Suppressor macrophage treated with lipopolysaccharide for 1 hour (primary cell): ENCODE measurements at places on chromosomes 16 and 17.
A peak's percentile ranks its signal among the peaks of the same experiment; 100 is the strongest.

DNA sequence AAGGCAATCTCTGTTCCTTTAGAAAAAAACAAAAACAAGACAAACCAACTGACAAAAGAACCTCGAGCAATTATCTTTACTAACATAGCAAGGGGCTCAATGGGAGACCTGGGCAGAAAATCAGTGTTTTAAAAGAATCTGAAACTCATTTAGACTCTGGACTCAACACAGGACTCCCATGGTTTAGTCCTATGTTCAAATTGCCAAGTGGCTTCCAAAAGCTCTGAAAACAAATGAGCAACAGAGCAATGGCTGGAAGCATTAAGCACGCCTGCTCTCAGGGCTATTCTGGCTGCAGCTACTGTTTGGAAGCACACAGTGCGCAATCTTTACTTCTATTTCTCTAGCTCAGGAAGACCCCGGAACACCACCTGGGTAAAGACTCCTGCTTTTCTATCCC, 162.0 kb downstream of the AATF start:
- DNase-seq = no peak

GRCh38 chr17:31327534-31328159, 6.2 kb upstream of the EVI2A start:
- no peak for DNase-seq

DNA sequence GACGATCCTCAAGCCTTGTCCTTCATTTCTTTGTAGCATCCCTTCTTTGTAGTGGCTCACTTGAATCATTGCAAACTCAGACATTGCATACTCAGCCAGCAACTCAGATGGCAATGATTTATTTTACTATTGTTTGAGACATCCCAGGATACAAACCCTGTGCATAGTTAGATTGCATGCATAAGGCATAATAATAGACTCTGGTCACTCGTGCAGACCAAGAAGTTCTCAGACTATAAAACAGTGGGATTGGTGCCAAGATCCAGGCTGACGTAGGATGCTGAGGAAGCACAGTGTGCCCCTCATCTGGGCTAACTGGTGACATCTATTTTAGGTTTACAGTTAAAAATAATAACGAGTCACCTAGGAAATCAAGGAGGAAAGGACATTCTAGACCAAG, 142.3 kb downstream of the PMP22 start:
- no peak for DNase-seq

DNA sequence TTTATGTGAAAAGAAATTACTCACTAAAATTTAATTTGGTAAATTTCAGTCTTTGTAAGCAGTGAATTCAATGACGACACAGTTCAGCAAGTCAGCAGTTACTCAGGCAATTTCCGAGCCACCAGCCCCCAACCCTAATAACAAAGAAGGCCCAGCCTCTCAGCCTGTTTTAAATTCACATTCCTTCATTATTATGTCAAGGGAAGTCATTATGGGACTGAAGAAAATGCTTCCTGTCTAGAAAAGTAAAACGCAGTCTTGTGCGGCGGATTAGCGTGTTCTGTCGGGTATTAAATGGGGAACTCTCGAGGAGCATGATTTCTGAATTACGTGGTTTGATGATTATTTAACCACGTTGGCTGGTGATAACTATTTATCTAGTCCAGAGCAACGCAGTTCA, 177.6 kb downstream of the AIPL1 start:
- DNase-seq = no peak

DNA sequence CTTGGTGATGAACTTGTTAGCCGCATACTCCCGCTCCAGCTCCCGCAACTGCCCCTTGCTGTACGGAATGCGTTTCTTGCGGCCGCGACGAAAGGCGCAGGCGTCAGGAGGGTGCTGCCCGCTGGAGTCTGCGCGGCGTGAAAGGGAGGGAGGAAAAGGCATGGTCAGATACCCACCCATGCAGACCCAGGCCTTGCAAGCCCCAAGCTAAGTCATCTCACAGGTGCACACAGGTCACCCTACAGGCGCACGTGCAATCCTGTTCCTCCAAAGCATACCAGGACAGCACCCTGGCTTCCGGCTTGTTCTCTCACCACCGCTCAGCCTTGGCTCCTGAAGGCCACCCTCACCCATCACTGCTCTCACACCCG, 1.6 kb downstream of the HOXB13 start:
- no peak for DNase-seq

- peak; percentile 66 for DNase-seq
Observed at GRCh38 chr17:43338886-43339516, 59.8 kb upstream of the ARL4D start.

DNA sequence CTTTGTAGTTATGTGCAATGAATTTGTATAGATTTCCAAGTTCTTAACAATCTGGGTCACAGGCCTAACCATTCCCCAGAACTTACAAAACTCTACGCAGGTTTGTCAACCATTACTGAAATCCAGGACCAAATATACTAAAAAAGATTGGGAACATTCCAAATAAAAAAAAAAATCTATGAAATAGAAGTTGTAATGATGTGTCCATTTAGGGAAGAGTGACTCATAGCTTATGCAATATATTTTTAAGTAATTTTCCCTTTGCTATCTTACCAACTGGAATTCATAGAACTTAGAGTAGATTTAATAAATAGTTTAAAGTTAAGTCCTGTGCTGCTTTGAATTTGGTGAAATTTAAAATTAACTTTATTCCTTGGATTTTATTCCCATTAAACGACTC, 393.2 kb downstream of the PMP22 start:
- peak; percentile 2 for DNase-seq

DNA sequence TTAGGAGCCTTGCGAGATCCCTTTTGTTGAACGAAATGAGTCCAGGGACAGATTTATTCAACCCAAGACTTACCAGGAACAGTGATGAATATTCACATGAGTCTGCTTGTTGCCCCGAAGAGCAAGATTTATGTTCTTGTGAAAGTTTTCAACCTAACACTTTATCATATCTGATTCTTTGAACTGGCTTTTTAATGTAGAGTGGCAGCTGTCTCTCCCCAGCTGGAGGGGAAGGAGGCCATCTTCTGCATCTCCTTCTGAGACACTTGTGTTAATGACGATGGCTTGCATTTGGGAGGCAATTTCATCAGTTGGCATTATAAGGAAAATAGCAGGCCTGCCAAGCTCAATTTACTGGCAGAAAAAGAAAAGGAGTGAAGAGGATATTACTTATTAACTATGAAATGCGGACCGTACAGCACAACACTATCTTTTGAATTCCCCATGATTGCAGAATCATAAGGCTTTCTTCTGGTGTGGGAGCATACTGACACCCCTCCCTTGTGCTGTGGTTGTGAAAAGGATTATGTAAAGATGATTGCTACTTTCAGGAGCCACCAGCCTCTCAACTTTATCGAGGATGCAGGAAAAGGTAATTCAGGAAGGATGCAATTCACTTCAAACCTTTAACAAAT, 35.7 kb downstream of the SMARCE1 start:
- DNase-seq = no peak

DNA sequence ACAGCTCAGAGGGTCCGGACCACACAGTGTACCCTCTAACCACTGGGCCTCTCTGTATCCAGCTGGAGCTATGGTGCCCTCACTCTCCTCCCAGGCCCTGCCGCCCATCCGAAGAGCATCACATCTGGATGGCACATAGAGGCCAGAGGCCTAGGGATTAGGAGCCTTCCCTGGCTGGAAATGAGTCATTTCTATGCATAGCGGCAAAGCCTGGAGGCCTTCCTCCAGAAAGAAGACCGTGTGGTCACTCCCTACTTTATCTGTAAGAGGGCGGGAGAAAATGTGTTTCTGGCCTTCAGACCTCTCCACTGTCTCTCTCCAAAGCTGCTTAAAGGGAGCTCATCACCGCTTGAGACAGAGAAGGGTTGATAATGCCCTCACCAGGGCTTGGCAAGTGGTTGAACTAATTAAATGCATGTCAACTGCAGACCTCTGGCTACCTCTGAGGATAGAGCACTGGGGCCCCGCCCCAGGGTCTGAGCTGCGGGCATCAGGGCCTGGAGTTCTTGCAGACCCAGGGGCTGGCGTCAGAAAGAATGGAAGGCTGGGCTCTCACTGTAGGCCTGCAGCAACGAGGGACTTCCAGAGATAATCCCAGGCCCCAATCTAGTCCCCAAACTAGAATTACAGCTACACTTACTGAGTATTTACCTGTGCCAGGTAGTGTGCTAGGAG, 122.2 kb downstream of the IRX5 start:
- DNase-seq = no peak

DNA sequence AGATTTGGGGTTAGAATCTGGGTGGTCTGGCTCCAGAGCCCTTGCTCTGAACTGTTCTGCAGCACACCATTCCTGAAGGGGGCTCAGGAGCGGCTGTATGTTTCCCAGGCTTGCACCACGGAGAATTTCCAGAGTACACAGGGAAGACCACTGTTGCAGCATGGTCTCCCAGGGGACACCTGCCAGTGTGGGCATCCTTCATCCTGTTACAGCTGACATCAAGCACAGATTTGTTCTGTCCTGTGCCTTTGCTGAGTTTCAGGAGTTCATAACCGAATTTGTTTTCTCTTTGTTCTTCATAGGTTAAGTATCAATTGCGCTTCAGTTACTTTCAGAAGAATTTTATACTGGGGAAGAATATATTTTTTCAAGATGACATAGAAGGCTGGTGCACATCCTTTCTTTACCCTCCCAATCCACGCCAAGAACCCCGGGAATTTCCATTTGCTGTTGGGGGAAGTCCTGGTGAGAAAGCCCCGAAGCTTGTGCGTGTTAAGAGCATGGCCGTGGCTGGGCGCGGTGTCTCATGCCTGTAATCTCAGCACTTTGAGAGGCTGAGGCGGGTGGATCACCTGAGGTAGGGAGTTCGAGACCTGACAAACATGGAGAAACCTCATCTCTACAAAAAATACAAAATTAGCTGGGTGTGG, 26.3 kb upstream of the ABCA3 start:
- DNase-seq = peak; percentile 49

GRCh38 chr17:45436161-45436560, 3.5 kb upstream of the ARHGAP27 start:
- DNase-seq = no peak

GRCh38 chr16:12588510-12588909, 215.2 kb downstream of the CPPED1 start:
- DNase-seq = no peak

- no peak for DNase-seq
Observed at GRCh38 chr16:89908236-89908635, 10.4 kb upstream of the MC1R start.

- DNase-seq = peak; percentile 91
Observed at GRCh38 chr16:528111-529011, 849 bp downstream of the CAPN15 start.

GRCh38 chr17:7932483-7932891, 481 bp downstream of the CNTROB start:
- DNase-seq = peak; percentile 52

- DNase-seq = no peak
Observed at GRCh38 chr17:45889579-45889978, 4.8 kb upstream of the MAPT start.

GRCh38 chr17:79845601-79845949, 6.3 kb upstream of the CBX4 start:
- DNase-seq = peak; percentile 84

- DNase-seq = no peak
Observed at GRCh38 chr17:57494443-57494842, 238.1 kb downstream of the MSI2 start.

- DNase-seq = no peak
Observed at GRCh38 chr17:66526827-66527226, 224.4 kb downstream of the PRKCA start.

- DNase-seq = peak; percentile 77
Observed at GRCh38 chr16:30166202-30166902, 17.1 kb upstream of the CORO1A start.

DNA sequence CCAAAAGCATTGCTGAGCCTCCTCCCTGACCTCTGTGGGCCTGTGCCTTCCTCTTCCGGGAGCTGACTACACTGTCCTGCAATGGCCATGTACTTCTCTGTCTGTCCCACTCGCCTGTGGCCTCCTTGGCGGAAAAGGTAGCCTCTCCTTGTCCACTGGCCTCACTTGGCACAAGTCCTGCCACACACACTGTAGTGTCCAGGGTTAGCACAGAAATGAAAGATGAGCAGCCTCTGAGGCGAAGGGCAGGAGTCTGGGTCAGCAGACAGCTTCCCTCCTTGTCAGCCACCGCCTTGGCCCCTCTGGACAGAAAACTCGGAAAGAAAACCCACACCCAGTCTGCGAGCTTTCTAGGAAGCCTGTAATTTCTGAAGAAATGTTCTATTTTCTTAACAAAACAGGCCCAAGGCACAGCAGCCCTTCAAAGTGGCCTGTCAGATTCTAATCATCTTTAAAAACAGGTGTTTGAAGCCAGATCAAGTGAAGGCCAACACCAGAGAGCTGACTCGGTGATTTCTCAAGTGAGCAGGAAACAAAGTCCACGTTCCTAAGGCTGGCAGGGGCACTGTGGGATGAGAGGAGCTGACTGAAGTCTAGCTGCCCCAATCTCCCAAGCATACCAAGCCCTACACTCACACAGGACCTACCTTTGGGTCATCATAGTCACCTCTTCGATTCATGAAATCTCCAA, 67.2 kb downstream of the GTF3C1 start:
- DNase-seq = no peak

- DNase-seq = peak; percentile 17
Observed at GRCh38 chr17:62781831-62782251, 26.3 kb downstream of the MARCHF10 start.

DNA sequence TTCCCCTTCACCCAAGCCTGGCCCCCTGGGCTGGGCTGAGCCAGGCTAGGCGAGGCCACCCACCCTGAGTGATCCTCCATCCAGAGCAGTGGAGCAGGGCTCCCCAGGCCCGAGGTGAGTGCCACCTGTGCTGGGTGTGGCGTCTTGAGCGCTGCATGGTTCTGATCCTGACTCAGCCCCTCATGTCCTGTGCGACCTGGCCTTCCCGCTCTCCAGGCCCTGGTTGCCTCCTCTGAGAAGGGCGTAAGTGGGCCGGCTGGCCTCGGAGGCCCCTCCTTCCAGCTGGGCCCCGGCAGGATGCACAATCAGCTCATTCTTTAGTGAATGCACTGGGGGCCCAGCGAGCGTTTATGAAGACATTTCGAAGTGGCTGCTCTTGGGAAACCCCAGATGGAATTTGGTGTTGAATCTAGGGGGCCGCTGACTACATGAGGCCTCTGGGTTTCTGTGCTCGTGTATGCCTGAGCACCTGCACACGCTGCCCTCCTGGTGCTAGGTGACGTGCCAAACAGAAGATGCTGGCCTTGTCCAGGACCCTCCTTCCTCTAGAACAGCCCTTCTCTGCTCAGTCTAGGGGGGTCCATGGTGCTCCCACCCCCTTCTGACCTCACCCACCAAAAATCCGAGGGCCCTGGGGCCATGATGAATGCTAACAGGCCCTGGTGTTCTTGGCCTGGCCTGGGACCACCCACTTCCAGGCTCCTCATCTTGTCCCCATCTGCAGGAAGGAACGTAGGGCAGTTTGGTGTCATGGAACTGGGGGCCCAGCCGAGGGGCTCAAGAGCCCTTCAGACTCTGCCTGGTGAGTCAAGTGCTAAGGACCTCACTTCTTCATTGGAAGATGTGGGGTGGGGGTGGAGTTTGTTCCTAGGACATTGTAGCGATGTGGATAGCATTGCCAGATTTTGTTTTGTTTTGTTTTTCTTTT, 3.6 kb upstream of the TMEM92 start:
- no peak for DNase-seq

DNA sequence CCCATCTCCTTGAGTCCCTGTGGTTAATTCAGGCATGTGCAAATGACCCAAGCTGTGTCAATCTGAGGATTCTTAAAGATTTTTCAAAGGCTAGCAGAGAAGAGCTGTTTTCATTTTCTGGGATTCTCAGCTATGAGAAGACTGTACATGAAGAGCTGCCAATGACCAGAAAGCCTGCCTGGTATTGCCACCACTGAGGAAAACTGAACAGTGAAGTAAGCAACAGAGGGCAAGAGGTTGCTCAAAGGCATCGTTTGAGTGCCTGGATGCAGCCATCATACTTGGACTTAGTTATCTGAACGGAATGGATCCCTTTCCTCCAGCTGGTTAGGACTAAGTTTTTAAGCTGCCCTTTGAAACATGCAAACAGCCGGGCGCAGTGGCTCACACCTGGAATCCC, 38.4 kb downstream of the FAM20A start:
- no peak for DNase-seq
